Cerebellum (tissue), 4 donors: ENCODE measurements at places on chromosomes 5 and 9.

- DNase-seq, result no peak
Observed at GRCh38 chr5:40477856-40478546, 201.7 kb upstream of the PTGER4 start.

DNA sequence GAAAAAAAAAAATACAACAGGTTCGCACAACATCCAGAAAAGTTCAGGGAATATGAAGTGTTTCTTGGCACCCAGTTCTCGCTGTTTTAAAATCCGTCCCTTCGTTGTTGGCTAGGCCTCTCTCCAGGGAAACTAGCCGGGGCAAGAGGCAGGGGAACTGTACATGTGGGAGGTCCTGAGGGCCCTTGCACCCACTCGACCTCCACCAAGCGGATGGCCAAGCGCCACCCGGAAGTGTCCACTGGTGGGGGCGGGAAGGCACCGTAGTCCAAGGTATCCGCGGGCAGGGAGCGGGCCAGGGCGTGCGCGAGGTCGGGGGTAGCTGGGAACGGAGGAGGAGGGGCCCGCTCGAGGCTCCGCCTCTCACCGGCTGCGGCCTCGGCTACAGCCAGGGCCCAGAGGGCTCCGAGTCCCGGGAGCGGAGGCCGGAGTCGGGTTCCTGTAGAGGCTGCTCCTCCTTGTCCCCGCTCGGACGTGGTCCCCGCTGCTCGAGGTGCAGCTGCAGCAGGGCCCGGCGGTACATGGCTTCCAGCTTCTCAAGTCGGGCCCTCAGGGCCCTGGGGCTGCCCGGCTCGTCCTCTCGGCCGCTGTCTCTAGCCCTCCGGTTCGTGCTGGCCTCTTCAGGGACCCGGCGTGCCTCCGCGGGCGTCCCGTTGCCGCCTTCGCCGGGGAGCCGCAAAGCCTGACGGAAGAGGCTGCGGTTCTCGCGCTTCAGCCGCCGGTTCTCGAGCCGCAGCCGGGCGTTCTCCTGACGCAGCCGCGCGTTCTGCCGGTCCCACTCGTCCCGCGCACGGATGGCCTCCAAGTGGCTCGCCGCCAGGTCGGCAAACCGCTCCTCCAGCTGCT is 720 bp downstream of the TUSC1 start:
- peak; percentile 80 for DNase-seq

DNA sequence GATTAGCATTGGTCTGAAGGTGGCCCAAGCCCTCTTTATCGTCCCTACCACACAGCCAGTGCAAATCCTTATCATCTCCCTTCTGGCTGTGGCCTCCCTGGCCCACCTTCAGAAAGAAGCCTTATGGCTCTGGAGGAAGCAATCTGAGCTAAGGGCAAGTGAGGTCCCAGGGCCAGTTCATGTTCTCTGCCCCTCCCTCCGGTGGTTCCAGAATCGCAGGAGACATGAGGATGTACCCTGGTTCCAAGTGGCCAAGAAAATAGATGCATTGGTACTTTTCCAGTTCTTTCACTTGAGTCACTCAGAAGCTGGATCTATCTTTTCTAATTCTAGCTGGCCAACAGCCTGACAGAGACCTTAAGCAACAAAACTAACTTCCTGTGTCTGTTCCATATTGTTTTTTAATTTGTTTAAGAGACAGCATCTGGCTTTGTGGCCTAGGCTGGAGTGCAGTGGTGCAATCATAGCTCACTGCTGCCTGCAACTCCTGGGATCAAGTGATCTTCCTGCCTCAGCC is 60.7 kb downstream of the LHFPL2 start:
- DNase-seq, result no peak

DNA sequence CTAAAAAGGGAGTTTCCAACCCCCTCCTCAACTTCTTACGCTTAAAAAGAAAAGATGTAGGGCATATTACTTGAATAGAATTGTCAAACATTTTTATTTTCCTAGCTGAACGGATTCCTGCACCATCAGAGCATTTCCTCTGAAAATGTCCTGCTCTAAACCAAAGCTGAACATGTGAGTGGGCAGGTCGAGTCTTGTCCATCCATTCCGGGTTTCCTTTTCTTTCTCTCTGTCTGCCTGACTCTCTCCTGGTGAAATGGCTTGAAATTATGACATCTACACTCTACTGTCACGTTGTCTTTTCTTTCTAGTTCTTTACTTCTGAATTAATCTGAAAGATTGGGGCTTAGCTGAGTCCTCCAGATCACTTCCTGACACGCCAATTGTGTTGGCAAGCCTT is 39.2 kb upstream of the PTPN3 start:
- no peak for DNase-seq

DNA sequence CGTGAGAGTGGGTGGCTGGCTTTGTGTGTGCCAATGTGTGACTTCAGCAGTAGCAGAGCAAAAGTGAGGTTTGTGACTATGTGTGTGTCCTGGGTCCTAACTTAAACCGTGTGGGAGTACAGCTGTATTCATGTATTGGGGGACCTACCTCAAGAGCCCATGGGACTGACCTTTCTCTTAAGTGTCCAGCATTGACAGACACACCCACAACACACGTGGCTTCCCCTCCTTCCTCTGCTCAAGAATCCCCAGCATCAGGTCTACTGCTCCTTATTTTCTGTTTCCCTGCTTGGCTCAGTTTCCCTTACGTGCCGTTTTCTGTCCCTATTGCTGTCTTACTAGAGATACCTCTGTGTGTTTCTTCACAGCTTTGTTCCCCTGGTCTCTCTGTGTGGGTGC is 616 bp downstream of the IL11RA start:
- DNase-seq, result no peak

GRCh38 chr5:42035526-42035925 is 110.4 kb downstream of the FBXO4 start:
- DNase-seq, result no peak

DNA sequence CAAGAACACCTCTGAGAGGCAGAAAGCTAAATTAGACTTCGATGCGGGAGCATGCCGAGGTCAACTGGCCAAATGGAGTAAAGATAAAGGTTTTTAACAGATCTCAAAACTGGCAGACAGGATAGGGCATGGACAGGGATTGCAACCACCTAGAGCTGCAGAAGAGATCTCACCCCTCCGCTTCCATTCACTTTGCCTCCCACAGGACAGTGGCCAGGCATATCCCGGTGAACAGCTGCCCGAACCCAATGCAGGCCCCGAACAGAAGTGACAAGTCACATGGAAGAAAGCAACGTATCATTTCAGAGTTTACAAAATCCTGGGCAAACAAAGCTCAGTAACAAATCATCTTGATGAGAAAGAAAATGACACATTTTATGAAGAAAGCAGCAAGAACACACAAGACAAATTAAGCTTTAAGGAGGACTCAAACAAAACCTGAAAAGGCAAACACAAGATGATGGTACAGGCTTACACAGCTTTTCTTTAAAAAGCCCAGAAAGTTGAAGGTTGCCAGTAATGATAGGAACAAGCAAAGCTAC is 18.4 kb downstream of the RNF130 start:
- no peak for DNase-seq

DNA sequence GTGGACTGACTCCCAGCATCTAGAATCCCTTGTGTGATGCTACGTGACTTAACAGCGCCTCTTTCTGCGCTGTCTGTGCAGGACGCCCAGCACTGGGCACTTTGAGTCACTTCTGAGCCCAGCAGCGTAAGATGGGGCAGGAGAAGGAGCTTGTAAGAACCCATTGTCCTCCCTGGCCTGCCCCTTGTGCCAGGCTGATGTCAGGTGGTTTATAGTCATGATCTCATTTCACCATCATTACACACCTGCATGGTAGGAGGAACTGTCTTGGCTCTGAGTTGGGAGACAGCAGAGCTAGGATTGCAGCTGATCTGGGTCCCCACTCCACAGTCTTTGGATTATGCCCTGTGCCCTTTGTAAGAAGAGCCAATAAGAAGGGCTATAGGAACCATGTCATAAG is 12.2 kb downstream of the ERGIC1 start:
- DNase-seq, result no peak

DNA sequence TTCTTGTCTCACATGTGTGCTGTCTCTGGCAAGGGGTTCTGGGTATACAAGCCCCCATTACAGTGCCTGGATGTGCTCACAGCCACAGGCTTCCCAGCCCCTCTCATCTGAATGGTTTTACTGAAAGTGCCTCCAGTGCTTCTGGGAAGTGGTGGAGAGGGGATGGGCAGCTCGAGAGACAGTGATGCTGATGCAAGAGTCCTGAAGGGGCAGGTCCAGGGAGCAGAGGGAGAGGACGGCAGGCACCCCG is 93.5 kb downstream of the PHF2 start:
- DNase-seq, result no peak

- peak; percentile 33 for DNase-seq
Observed at GRCh38 chr9:117138231-117138630, 276.6 kb downstream of the ASTN2 start.
